ENCODE measurements at places on chromosomes 7 and 10.

DNA sequence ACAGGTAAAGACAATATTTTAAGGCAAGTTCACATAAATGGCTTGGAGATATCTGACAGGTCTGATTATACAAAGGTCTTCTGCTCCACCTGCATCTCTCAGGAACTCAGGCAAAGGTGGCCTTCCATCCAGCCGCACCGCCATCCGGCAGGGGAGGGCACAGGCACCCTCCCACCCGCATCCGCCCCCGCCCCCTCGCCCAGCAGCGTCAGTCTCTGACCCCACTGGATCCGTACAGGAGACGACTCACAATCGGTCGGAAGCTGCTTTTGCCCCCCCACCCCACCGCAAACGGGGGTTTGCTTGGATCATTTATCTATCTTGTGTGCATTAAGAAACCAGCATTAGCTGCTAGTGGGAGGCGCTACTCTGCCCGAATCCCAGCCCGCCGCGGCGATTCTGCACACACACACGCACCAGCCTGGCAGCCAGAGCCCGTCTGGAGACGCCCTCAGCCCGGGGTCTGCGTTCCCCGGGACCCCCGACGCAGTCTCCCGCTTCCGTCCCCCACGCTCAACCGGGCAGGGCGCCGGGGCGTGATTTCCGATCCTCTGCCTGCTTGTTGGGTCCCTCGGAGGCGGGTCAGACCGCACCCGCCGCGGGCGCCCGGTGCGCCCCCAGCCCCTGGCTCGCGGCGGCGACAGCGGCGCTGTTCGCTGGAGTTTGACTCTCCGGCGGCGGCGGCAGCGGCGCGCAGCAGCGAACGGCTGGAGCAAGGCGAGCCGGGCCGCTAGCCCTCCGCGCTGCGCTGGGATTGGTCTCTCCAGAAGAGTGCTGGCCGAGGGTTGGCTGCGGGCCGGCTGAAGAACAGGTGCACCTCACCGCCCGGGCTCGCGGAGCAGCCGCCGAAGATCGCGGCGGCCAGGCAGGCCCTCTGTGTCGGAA is 820 bp upstream of the NRG3 start:
- no peak overlapping the region for H3K4me3 ChIP-seq
- H3K27me3 ChIP-seq = peaks cover 21% of the 10 kb centered on the region

GRCh38 chr10:86603256-86603655 is 51.1 kb upstream of the OPN4 start:
- no peak for DNase-seq
- H3K27ac ChIP-seq = no peak overlapping the region
- no peaks in the 10 kb centered on the region for H3K27me3 ChIP-seq
- H3K4me1 ChIP-seq = no peaks in the 10 kb centered on the region

DNA sequence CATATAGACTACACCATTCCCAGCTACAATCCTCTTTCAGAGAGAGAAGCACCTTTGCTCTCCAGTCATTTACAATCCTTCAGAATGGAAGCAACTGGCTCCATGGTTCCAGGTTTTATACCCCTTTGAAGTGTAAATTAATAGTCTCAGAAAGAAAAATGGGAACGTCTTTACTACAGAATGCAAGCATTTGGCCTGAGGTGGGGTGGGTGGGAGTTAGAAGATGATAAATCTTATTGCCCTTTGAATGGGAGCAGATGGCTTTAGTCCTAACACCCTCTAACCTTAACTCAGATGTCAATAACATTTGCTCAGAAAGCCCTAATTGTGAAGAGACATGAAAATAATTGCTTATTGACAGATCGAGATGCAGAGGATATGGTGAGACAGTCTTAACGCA is 84.2 kb upstream of the KCNMA1 start:
- no peak overlapping the region for H3K4me3 ChIP-seq
- H3K4me1 ChIP-seq = no peaks in the 10 kb centered on the region
- DNase-seq = no peak
- H3K36me3 ChIP-seq = no peaks in the 10 kb centered on the region

GRCh38 chr7:37193087-37193774 is 255.4 kb downstream of the ELMO1 start:
- H3K36me3 ChIP-seq = peaks cover 5% of the 10 kb centered on the region
- H3K4me3 ChIP-seq = no peak overlapping the region
- no peaks in the 10 kb centered on the region for H3K4me1 ChIP-seq
- no peak for DNase-seq
- no peaks in the 10 kb centered on the region for H3K27me3 ChIP-seq

GRCh38 chr10:121312587-121312986 is 285.7 kb downstream of the FGFR2 start:
- no peaks in the 10 kb centered on the region for H3K36me3 ChIP-seq
- DNase-seq = no peak
- H3K27ac ChIP-seq = no peak overlapping the region

GRCh38 chr7:31741852-31742251 is 54.8 kb downstream of the PPP1R17 start:
- no peak overlapping the region for H3K4me3 ChIP-seq
- no peaks in the 10 kb centered on the region for H3K4me1 ChIP-seq
- H3K27ac ChIP-seq = no peak overlapping the region
- H3K27me3 ChIP-seq = no peaks in the 10 kb centered on the region

DNA sequence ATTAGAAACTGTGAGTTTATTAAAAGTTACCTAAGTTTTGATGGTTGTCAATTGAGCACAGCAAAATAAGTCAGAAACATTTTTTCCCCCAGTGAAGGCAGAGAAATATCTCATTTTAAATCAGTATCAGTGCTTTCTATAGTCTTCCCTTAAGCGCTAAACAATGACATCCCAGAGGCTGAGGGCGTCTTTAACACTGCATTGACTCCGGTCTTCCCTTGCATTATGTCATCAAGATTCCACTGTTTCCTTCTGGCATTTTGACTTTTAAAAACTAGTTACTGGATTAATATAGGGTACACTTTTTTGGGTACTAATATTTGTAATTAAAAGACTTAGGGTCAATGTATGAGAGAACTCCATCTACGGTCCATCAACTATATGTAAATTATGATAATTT is 3.9 kb downstream of the GLUD1 start:
- H3K36me3 ChIP-seq = peaks cover 1% of the 10 kb centered on the region
- no peak overlapping the region for H3K4me3 ChIP-seq
- H3K27me3 ChIP-seq = no peaks in the 10 kb centered on the region

- H3K4me3 ChIP-seq = peak overlapping the region; percentile 6
- H3K4me1 ChIP-seq = peaks cover 52% of the 10 kb centered on the region
- no peaks in the 10 kb centered on the region for H3K36me3 ChIP-seq
- peak overlapping the region; percentile 87 for H3K27ac ChIP-seq
- no peak for DNase-seq
These were observed 5.9 kb downstream of the DUSP5 start for GRCh38 chr10:110503528-110504110.

DNA sequence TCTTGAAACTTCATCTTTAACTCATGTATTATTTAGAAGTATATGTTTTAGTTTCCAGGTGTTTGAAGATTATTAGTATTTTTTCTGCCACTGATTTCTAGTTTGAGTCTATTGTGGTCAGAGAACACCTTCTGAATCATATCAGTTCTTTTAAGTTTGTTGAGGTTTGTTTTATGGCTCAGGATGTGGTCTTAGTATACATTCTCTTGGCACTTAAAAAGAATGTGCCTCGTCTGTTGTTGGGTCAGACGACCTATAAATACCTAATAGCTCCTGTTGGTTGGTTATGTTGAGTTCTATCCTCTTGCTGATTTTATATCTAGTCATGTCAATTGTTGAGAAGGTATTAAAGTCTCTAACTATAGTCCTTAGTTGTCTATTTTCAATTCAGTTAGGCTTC is 15.9 kb downstream of the TDRD1 start:
- no peak overlapping the region for H3K27ac ChIP-seq
- H3K4me1 ChIP-seq = no peaks in the 10 kb centered on the region
- no peak overlapping the region for H3K4me3 ChIP-seq
- DNase-seq = no peak
- H3K36me3 ChIP-seq = no peaks in the 10 kb centered on the region
- H3K27me3 ChIP-seq = no peaks in the 10 kb centered on the region

GRCh38 chr10:86632009-86632800 is 22.1 kb upstream of the OPN4 start:
- peaks cover 4% of the 10 kb centered on the region for H3K4me1 ChIP-seq
- no peak overlapping the region for H3K4me3 ChIP-seq
- no peak for DNase-seq
- H3K36me3 ChIP-seq = no peaks in the 10 kb centered on the region
- H3K27ac ChIP-seq = no peak overlapping the region

GRCh38 chr7:123709525-123709924 is 39.3 kb downstream of the WASL start:
- no peaks in the 10 kb centered on the region for H3K4me1 ChIP-seq
- peaks cover 17% of the 10 kb centered on the region for H3K36me3 ChIP-seq
- no peak for DNase-seq
- H3K27me3 ChIP-seq = no peaks in the 10 kb centered on the region

GRCh38 chr7:137985253-137985896 is 16.5 kb downstream of the CREB3L2 start:
- no peak overlapping the region for H3K4me3 ChIP-seq
- peak overlapping the region; percentile 94 for H3K27ac ChIP-seq
- no peaks in the 10 kb centered on the region for H3K27me3 ChIP-seq
- peak; percentile 71 for DNase-seq
- H3K36me3 ChIP-seq = no peaks in the 10 kb centered on the region

- H3K4me3 ChIP-seq = no peak overlapping the region
- no peak overlapping the region for H3K27ac ChIP-seq
- no peaks in the 10 kb centered on the region for H3K4me1 ChIP-seq
- no peaks in the 10 kb centered on the region for H3K36me3 ChIP-seq
- H3K27me3 ChIP-seq = no peaks in the 10 kb centered on the region
These were observed 102.4 kb downstream of the CFTR start for GRCh38 chr7:117582219-117582704.

GRCh38 chr10:99551158-99551557 is 18.4 kb downstream of the NKX2-3 start:
- H3K4me3 ChIP-seq = no peak overlapping the region
- no peaks in the 10 kb centered on the region for H3K4me1 ChIP-seq
- peaks cover 10% of the 10 kb centered on the region for H3K27me3 ChIP-seq
- no peak overlapping the region for H3K27ac ChIP-seq

- DNase-seq = no peak
- no peak overlapping the region for H3K27ac ChIP-seq
- H3K4me3 ChIP-seq = no peak overlapping the region
These were observed 47.8 kb upstream of the PARD3 start for GRCh38 chr10:34862892-34863291.

GRCh38 chr7:46932306-46932675 is 649.6 kb downstream of the TNS3 start:
- no peak overlapping the region for H3K27ac ChIP-seq
- no peaks in the 10 kb centered on the region for H3K36me3 ChIP-seq
- no peak overlapping the region for H3K4me3 ChIP-seq
- no peaks in the 10 kb centered on the region for H3K4me1 ChIP-seq

- DNase-seq = no peak
- no peaks in the 10 kb centered on the region for H3K36me3 ChIP-seq
- no peak overlapping the region for H3K27ac ChIP-seq
These were observed 47.7 kb downstream of the ZNF277 start for GRCh38 chr7:112254156-112254555.

GRCh38 chr7:26553582-26553981 is 261.9 kb downstream of the SNX10 start:
- DNase-seq = no peak
- H3K4me1 ChIP-seq = no peaks in the 10 kb centered on the region
- H3K27ac ChIP-seq = no peak overlapping the region
- H3K27me3 ChIP-seq = no peaks in the 10 kb centered on the region
- no peak overlapping the region for H3K4me3 ChIP-seq

DNA sequence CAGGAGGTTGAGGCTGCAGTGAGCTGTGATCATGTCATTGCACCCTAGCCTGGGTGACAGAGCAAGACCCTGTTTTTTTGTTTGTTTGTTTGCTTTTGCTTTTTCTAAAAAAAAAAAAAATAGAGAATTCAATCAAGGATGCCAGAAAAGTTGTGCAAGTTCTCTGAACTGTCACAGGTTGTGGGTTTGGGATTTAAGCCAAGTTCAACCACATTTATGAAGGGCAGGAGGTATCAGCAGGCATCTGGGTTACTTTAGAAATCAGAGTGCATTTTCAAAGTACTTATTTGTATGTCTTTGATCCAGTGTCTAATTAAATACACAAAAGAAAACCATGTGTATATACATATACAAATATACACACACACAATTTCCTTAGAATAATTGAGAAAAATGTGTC is 151.2 kb upstream of the MINDY3 start:
- no peaks in the 10 kb centered on the region for H3K4me1 ChIP-seq
- no peak overlapping the region for H3K27ac ChIP-seq
- no peak overlapping the region for H3K4me3 ChIP-seq
- H3K36me3 ChIP-seq = no peaks in the 10 kb centered on the region

DNA sequence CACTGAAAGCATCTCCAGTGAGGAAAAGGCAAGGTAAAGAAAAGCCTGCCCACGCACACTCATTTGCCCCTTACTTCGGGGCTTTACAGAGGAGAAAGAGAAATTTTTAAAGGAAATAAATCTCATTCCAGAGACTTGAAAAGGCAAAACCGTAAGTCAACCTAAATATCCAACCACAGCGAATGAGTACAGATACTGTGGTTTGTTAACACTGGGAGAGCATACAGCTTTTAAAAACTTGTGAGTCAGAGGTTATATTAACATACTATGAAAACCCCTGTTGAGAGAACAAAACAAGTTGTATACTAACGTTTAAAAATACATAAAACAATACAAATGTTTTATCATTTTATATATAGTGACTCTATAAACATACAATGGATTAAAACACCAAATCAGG is 28.6 kb upstream of the ST7 start:
- no peak for DNase-seq
- H3K4me1 ChIP-seq = no peaks in the 10 kb centered on the region
- no peak overlapping the region for H3K4me3 ChIP-seq
- peaks cover 2% of the 10 kb centered on the region for H3K36me3 ChIP-seq
- no peaks in the 10 kb centered on the region for H3K27me3 ChIP-seq

Measured in B cell (primary cell).